Thoracic aorta (tissue), 2 donors: ENCODE measurements at places on chromosomes 2 and 18.

DNA sequence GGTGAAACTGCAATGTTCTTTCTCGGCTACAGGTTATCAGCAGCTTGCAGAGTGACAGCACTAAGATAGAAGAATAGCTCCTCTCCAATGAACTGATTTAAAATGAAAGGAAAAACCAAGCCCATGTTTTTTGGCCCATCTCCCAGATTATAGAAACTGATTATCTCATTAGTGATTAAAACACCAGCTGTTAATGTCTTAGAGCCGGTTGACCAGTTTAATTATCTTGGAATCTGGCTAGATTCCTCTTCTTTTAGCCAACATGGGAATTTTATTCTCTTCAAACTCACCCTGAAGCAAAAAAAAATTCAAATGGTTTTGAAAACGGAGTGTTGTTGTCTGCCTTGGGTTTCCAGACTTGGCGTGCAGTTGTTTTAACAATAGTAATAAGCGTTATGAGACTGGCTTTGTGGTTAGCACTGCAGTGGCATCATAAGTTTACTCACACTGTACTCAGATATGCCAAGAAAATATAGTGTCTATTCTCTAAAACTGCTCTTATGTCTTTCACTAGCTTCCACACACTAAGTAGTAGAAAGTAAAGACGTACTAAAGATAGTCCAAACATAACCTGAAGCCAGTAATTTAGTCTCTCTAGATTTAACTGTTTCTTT, 665.3 kb downstream of the STK39 start:
- no peaks in the 10 kb centered on the region for H3K4me1 ChIP-seq
- H3K27me3 ChIP-seq = no peaks in the 10 kb centered on the region
- H3K4me3 ChIP-seq = no peak overlapping the region
- no peak overlapping the region for H3K27ac ChIP-seq
- H3K36me3 ChIP-seq = no peaks in the 10 kb centered on the region

DNA sequence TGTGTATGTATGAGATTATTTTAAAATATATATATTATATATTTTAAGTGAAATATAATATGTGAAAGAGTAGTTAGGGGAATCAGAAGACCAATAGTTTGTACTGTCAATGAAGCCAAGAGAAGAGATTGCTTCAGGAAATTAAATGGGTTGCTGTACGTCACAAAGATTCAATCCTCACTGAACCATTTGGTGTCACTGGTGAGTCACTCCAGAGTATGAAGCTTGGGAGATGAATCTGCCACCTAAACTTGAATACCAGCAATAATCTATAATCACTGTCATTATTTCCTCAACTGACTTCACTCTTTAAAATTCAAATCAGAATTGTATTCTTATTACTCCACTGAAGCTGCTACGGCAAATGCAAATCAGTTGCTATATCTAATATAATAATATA, 41.9 kb upstream of the SCN9A start:
- no peaks in the 10 kb centered on the region for H3K4me1 ChIP-seq
- DNase-seq = no peak
- H3K4me3 ChIP-seq = no peak overlapping the region
- H3K27ac ChIP-seq = no peak overlapping the region
- H3K36me3 ChIP-seq = no peaks in the 10 kb centered on the region

DNA sequence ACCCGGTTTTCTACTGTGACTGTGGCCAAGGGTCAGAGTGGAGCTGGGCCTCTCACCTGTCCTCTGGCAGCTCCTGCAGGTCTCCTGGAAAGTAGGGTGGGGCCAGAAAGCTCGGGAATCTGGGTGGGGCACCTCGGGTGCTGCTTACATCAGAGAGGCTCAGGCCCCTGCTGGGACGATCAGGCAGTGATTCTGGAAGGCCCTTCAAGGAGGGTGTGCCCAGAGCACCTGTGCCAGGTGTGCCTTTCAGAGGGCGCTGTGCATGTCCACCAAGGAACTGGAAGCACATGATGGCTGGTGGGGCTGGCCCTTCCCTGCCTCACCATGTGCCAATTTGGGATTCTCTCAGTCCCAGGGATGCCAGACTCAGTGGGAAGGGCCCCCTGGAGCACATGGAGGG, 44.0 kb downstream of the ATP6V1C2 start:
- DNase-seq = no peak
- H3K4me3 ChIP-seq = no peak overlapping the region
- no peaks in the 10 kb centered on the region for H3K36me3 ChIP-seq
- no peaks in the 10 kb centered on the region for H3K27me3 ChIP-seq
- no peaks in the 10 kb centered on the region for H3K4me1 ChIP-seq

- no peaks in the 10 kb centered on the region for H3K4me1 ChIP-seq
- H3K36me3 ChIP-seq = no peaks in the 10 kb centered on the region
- no peak overlapping the region for H3K27ac ChIP-seq
- no peaks in the 10 kb centered on the region for H3K27me3 ChIP-seq
- no peak for DNase-seq
Measured at GRCh38 chr2:29723255-29724001, 198.0 kb downstream of the ALK start.

GRCh38 chr2:44543773-44544725, 182.3 kb downstream of the CAMKMT start:
- no peaks in the 10 kb centered on the region for H3K27me3 ChIP-seq
- no peak overlapping the region for H3K27ac ChIP-seq
- no peaks in the 10 kb centered on the region for H3K36me3 ChIP-seq
- no peak for DNase-seq
- H3K4me1 ChIP-seq = peaks cover 13% of the 10 kb centered on the region
- H3K4me3 ChIP-seq = no peak overlapping the region

DNA sequence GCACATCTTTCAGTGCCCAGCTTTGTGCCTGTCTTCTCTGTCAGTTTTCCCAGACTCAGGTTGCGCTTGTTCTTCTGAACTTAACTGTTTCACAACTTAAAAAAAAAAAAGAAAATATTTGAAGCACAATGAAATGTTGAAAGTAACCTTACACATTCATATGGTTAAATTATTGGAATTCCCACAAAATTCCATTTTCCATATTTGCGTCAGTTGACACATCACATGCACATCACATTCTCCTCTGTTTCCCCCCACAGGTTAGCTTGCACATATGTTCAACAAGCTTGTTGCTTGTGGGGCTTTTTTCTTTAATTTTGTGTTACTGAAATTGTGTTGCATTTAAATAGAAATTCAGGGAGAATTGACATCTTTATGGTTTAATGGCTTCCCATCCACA, 8.3 kb downstream of the MYO1B start:
- peaks cover 4% of the 10 kb centered on the region for H3K4me1 ChIP-seq
- no peaks in the 10 kb centered on the region for H3K27me3 ChIP-seq
- no peak overlapping the region for H3K4me3 ChIP-seq
- no peak overlapping the region for H3K27ac ChIP-seq
- no peak for DNase-seq

- DNase-seq = no peak
- H3K4me1 ChIP-seq = peaks cover 48% of the 10 kb centered on the region
- no peaks in the 10 kb centered on the region for H3K36me3 ChIP-seq
- no peak overlapping the region for H3K27ac ChIP-seq
Measured at GRCh38 chr18:48775372-48776155, 175.2 kb downstream of the SMAD7 start.

GRCh38 chr2:190847504-190848081, 33.0 kb upstream of the GLS start:
- no peak overlapping the region for H3K4me3 ChIP-seq
- no peak overlapping the region for H3K27ac ChIP-seq
- no peaks in the 10 kb centered on the region for H3K36me3 ChIP-seq

DNA sequence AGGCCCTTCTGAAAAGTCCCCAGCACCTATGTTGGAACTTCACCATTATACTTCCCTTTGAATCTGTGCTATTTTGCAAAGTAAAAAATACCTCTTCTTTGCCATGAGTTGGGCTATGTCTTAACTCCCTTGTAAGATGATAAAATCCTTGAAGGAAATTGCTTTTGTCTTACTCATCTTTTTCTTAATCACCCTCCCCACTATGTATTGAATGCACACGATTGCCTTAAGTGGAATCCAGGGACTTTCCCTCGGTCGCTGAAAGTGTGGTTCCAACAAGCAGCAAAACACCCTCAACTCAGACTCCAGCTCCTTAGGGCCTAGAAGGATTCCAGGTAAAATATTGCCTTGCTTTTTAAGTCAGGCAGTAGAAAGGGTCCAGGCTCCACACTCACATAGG, 173.2 kb upstream of the ARL4C start:
- H3K27me3 ChIP-seq = no peaks in the 10 kb centered on the region
- no peaks in the 10 kb centered on the region for H3K36me3 ChIP-seq
- no peak overlapping the region for H3K4me3 ChIP-seq
- DNase-seq = no peak
- H3K4me1 ChIP-seq = no peaks in the 10 kb centered on the region
- H3K27ac ChIP-seq = no peak overlapping the region

GRCh38 chr18:57619876-57620275, 1.8 kb downstream of the NARS1 start:
- peaks cover 19% of the 10 kb centered on the region for H3K4me1 ChIP-seq
- peaks cover 5% of the 10 kb centered on the region for H3K36me3 ChIP-seq
- no peak for DNase-seq
- H3K4me3 ChIP-seq = no peak overlapping the region
- no peak overlapping the region for H3K27ac ChIP-seq
